ENCODE measurements at places on chromosomes 1 and 21.

- DNase-seq: no peak
Observed at GRCh38 chr1:58597996-58598395, 20.9 kb upstream of the TACSTD2 start.

- DNase-seq: peak; percentile 21
Observed at GRCh38 chr1:30277415-30277814, 446.0 kb downstream of the MATN1 start.

GRCh38 chr1:61318319-61319125 is 236.2 kb downstream of the NFIA start:
- no peak for DNase-seq

DNA sequence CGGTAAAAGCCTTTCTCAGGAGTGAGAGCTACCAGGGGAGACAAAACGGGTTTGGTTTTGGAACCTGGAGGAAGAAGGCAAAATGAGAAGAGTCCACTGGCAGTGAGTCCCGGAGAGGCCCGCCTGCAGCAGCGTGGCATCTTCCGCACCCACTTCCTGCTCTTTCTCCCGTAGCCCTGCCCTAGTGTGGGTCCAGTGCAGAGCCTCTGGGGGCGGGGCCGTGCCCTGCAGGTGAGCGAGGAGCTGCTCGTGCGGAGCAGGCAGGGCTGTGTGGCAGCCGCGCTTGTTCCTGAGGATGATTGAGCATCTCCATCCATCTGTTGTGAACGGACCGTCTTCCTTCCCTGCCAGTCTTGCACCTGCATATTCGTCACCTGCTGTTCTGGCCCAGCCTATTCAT is 66.5 kb downstream of the PEX14 start:
- no peak for DNase-seq

DNA sequence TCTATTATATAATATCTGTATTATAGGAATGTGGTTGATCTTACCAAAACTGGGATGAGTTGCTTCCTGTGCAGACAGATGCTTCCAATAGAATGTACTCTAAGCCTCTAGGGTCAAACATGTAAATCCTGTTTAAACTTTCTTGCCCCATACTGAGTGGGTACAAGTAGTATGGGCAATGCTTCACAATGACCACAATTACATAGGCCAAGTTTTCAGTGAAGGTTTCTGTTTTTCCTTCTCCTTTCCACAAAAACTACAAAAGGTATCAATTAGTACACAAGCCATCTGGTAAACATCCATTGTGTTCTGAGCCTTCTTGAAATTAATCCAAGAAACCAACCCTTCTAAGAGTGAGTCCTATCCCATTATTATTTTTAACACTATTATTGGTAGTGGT is 16.8 kb downstream of the OTUD7B start:
- DNase-seq: no peak

DNA sequence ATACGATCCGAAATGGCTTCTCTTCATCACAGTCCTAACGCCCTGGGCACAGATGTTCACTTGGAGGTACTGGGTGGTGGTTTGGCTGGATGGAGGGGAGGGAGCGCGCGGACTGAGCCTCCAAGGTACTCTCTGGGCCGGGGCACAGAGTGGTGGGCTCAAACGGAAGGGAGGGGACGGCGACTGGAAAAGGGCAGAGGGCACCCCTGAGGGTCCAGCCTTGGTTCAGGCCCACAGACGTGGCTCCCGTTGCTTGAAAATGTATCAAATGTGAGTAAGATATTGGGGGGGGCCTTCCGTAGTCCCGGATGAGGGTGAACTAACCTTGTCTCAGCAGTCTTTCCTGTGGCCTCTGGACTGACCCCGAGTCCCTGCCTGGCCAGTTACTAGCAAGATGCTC is 463 bp downstream of the IL12RB2 start:
- DNase-seq: peak; percentile 43

DNA sequence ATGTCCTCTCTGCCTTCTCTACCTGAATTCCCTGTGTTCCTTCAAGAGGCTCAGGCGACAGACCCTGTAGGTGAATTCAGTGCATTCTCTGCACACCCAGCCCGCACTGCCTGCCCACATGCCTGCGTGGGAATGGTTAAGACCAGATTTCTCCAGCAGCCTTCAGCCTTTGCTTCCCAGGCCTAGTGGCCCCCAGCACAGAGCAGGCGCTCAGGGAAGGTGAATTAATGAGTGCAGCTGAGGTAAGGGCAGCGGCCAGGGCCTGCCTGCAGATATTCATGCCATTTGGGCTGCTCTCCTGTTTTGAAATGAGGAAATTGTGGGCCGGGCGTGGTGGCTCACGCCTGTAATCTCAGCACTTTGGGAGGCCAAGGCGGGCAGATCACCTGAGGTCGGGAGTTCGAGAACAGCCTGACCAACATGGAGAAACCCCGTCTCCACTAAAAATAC is 45.5 kb downstream of the IER5 start:
- no peak for DNase-seq

- DNase-seq: no peak
Observed at GRCh38 chr1:169957884-169958283, 64.2 kb upstream of the SCYL3 start.

- DNase-seq: no peak
Observed at GRCh38 chr1:109273570-109274288, 9.2 kb downstream of the PSRC1 start.

- DNase-seq: no peak
Observed at GRCh38 chr1:201406831-201407406, 7.8 kb upstream of the LAD1 start.

- DNase-seq: no peak
Observed at GRCh38 chr21:25638660-25639550, at the start of gene JAM2. JAM2 (plus strand) TSS chr21:25639258; CDS start chr21:25639822, 564 bp downstream.
